ENCODE measurements at places on chromosomes 3 and 15. TPM values are rescaled to one million over a fixed set of nuclear protein-coding genes. Genes with fewer than 3 reads are reported as not detected.

GRCh38 chr3:18258492-18258891, 166.6 kb downstream of the SATB1 start:
- no peak for DNase-seq

The SLC28A2 gene
- 0.15 TPM for total RNA-seq

The GOLGA6L9 gene
- total RNA-seq: 0.88 TPM

The FSTL1 gene
- 46.9 TPM for total RNA-seq

The SLC6A11 gene
- total RNA-seq: 0.13 TPM

DNA sequence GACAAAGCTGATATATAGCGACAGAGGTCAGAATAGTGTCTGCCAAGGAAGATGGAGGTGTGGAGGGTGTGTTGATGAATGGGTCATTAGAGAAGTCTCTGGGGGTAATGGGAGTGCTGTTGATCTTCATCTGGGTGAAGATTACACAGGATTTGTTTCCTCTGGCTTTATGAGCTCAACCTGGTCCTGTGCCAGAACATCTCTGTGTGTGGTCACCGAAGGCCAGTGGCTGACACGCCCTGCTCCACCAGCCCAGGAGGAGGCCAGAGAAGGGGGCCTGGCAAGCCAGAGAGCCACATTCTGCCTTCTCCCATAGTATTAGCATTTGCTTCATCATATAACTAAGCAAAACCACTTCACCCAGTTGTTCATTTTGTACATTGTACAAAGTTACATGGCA, 121.1 kb downstream of the ZNF621 start:
- DNase-seq: no peak

The GOLGA6L22 gene
- total RNA-seq: 0.05 TPM

The PXYLP1 gene
- 3.7 TPM for total RNA-seq

DNA sequence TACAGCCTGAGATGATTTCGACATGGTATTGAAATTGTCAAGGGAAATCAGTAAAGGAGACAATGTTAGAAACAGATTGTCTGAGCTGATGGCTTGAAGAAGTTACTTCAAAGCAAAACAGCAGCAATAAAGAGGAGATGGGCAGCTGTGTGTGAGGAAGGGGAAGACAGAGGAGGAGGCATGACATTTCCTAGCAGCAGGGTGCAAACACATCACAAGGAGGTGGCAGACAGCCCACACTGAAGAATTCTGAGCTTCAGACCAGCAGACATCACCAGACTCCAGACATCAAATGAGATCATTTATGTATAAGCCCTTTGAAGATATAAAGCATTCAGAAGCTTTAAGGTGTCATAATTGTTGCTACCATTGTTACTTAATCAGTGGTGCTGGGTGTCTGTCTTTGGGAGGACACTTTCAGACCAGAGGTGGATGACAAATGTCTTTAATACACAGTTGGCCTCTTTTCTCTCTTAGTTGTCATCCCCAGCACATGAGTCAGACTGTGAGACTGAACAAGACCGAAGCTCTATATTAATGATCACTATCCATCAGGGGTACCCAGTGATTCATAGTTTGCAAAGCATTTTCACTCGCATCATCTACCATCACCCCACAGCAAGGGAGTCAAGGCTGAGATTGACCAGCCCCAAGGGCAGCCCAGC, 203.9 kb downstream of the MINAR1 start:
- DNase-seq: no peak

GRCh38 chr15:86101818-86102217, 22.1 kb downstream of the AGBL1 start:
- DNase-seq: no peak

DNA sequence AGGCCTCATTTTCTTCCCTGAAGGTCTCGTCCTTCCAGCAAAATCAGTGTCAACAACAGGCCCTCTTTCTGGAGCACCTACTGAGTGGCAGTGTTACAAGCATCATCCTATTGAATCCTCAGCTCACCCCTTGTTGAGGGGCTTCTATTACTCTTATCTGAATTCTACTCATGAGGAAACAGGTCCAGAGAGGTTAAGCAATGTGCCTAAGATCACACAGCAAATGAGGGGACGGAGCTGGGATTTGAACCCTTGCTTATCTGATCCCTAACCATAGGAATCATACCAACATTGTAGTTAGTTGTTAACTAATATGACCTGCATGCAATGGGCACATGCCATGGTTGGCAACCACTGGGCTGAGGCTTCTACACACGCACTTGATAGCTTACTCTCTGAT, 63.0 kb downstream of the SLC6A6 start:
- no peak for DNase-seq

DNA sequence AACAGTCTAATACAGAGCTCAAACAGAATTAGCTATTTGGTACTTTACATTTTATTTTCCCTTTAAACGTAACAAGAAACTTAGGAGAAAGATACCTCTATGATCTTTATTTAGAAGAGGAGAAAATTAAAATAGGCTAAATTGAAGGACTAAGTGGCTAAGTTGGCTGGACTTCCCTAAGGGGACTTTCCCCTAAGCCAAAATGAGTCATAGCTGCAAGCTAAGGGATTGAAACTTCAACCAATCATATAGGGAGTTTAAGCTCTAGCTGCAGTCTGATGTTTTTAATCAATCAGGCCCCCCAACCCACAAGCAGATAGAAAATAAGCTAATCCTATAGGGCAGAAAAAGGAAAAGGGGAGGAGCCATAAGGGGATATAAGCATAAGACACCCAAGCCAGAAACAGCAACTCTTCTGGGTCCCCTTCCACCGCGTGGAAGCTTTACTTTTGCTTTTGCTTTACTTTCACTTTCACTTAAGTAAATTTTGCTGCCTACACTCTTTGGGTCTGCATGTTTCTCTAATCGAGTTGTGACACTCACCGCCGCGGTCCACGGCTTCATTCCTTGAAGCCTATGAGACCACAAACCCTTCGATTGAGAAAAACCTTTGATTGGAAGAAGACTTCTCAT, 1108.5 kb upstream of the EPHA6 start:
- no peak for DNase-seq

The EXD1 gene
- not detected for total RNA-seq

The WDR53 gene
- total RNA-seq: 5.1 TPM

The IGF1R gene
- 3.3 TPM for total RNA-seq

DNA sequence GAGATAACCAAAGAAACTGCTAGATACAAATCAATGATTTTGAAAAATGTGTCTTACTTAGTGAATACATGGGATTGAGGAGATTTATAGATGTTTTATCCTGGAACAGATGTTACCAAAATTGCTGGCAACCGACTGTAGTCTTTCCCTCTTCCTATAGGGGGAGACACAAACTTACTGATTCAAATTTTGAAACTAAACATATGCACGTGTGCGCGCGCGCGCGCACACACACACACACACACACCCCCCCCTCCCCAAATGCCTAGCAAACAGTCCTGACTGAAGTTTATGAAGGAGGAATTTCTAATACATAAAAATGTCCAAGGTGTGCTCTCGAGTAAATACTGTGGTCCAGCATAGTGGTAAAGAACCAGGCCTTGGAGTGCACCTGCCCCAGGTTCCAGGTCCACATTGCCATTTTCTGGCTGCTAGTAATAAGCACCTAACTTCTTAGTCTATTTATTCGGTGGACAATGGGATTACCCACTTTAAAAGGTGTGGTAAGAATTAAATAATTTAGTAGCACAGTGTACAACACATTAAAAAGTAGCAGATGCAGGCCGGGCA, 18.5 kb upstream of the C3orf62 start:
- no peak for DNase-seq

The SPTSSB gene
- total RNA-seq: 0.18 TPM

The SUSD5 gene
- 0.05 TPM for total RNA-seq

The DNAJB8 gene
- not detected for total RNA-seq

GRCh38 chr3:47469616-47470015, 6.1 kb downstream of the SCAP start:
- DNase-seq: no peak

- DNase-seq: no peak
Measured at GRCh38 chr3:118055381-118055780, 979.3 kb downstream of the IGSF11 start.

DNA sequence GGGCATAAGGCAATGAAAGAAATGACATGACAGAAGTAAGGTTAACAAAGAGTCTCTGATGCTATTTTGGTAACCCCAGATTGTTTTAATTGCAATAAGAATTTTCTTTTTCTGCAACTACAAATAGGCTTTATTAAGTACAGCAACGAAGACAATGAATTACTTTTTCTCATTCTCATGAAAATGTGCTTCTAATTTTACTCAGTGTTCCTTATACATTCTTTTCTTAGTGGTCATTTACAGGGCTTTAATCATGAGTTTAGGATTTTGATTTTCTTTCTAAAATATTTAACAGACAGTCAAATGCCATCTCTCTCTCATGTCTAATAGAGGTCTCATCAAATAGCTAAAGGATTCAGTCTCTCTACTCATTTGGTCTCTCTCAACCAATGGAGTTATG, 452.1 kb downstream of the RAP2B start:
- no peak for DNase-seq

- DNase-seq: no peak
Measured at GRCh38 chr15:29456964-29457363, 187.3 kb upstream of the NSMCE3 start.

- DNase-seq: no peak
Measured at GRCh38 chr3:161475905-161476304, 20.7 kb upstream of the OTOL1 start.

The DUOX1 gene
- 0.45 TPM for total RNA-seq

The STAB1 gene
- 71.5 TPM for total RNA-seq

- no peak for DNase-seq
Measured at GRCh38 chr15:80105595-80105994, 46.1 kb downstream of the ZFAND6 start.

GRCh38 chr3:8154617-8155016, 347.0 kb upstream of the LMCD1 start:
- no peak for DNase-seq

The IL5RA gene
- not detected for total RNA-seq

DNA sequence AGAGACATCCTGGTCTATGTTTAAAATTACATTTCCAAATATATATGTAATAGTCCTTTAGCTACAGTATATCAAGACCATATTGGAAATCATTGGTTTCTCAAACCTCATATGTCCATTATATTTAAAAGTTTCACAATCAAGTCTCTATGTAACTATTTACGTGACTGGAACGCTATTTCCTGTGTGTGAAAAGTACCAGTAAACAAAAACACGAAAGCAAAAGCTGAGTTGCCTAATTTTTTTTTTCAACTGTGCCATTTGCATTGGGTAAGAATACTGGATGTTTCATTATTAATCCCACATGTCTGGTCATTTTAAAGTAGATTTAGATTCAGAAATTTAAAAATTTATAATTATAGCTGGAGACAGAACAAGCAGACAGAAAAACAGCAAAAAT, 381.4 kb downstream of the TBC1D5 start:
- DNase-seq: no peak

The RAD18 gene
- total RNA-seq: 3.8 TPM

- DNase-seq: no peak
Measured at GRCh38 chr15:90838544-90838943, 29.8 kb upstream of the FURIN start.

DNA sequence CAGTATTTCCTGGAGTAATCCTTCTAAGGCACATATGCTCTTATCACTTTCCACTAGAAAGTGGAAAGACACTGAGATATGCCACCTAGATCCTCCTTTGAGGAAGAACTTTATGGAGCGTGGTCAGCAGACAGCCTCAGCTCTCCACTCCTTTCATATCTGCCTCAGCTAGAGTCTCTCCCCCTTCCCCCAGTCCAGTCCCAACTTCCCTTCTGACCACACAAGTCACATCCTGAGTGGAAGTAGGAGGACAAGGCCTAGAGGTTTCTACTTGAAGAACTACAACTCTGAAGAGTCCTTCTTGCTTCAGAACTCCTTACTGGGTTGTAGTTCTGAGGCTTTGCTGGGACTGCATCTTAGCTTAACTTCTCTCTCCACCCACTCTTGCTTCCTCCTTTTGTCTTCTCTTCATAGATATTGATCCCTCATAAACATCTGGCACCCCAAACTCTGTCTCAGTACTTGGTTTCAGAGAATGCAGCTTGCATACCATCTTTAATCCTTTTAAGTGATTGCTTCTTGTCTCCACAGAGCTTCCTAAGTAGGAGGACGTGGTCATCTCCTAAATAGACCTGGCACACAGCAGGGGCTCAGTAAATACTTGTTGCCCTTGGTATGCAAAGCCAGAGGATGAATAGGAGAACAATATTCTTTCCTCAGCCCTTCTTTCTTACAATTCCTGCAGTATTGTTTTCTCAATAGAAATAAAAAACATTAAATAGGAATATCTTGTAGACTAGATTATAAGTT, 109.6 kb downstream of the OXSM start:
- DNase-seq: no peak

Data from left lobe of liver (tissue), 2 donors.